ENCODE measurements at places on chromosomes 3 and 15.

DNA sequence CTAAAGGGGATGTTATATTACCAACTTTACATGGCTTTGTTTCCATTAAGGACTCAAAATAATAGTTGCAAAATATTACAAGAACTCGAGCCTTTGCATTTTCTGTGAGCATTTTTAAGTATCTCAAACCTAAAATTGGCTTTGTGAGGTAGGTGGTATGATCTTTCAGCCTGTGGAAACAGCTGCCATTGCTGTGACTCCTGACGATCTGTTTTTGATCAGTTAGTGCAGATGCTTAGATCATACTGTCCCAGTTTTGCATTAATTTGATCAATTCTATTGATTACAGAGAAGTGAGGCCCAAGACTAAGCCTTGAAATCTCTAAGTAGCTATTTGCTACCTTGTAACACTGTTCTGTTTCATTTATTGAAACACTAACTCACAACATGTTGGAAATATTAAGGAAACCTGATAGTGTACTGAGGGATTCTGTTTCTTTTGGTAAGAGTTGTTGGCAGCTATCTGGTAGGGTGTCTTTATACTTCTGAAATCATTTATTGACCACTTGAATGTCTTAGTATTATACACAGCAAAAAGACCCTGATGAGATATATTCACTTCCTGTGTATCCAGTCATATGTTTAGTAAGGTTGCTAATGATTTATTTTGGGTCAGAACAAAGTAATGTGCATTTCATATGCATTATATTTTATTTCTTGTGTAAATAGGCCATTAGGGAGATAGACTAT lies 14.8 kb downstream of the SKIL start:
- DNase-seq, result no peak

DNA sequence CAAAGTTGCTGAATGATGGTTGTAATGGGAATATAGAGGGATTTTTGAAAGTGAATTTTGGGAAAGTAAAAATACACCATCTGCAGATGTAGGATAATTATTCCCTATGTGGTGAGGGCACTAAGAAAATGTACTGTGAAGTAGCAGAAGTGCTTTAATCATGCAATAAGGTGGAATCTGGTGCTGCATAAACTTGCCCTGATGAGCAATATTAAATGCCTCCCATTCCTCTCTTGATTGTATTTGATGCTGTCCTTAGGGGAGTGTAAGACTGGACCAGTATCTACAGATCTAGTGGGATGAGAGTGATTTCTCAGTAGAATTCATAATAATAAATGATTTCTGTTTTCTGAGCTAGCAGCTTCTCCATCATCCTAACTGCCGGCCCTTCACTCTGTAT lies 47.7 kb upstream of the ATP2C1 start:
- DNase-seq, result no peak

GRCh38 chr3:29167180-29167579 lies 113.7 kb upstream of the RBMS3 start:
- DNase-seq, result no peak

GRCh38 chr15:69926721-69927120 lies 171.0 kb downstream of the TLE3 start:
- no peak for DNase-seq

GRCh38 chr3:124428372-124429128 lies 301.7 kb upstream of the UMPS start:
- DNase-seq, result no peak

- no peak for DNase-seq
Measured at GRCh38 chr3:44476963-44477311, 533 bp downstream of the ZNF445 start.

DNA sequence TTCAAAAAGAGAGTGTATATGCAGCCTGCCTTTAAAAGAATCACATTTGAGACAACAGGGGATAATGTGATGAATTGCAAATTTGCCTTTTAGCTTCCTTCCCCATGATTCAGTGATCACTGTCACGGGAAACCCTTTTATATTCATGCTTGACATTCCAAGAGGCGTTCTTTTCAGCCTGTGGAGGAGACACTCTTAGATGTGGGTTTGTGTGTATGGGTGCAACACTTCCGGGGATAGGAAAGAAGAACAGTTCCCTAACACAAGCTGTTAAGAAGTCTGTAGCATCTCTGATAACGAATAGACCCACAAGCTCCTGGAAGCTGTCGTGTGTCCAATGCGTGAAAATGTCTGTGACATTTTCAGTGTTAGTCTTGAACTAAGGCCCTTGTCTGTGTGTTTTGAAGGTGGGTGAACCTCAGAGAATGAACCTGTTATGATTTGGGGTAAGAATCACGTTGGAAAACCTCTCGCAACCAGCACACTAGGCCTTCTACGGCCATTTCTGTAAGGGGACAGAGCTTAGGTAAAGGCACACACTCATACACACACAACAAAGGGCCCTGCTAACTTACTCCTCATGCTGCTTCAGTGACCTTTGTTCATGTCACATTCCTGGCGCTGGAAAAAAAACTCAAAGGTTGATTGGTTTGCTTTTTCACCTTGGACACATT lies 229.2 kb upstream of the ST8SIA2 start:
- DNase-seq, result no peak

DNA sequence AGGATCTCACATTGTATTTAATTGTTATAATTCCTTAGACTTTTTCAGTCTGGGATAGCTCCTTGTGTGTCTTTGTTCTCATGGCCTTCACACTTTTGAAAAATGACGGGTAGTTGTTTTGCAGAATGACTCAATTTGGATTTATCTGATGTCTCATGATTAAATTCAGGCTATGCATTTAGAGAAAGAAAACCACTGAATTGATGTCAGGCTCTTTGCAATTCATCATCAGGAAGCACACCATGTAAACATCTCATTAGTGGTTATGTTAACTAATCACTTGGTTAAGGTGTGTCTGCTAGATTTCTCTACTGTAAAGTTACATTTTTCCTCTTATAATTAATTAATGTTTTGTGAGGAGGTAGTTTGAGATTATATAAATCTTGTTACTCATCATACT lies 8.0 kb upstream of the SLC22A13 start:
- no peak for DNase-seq

DNA sequence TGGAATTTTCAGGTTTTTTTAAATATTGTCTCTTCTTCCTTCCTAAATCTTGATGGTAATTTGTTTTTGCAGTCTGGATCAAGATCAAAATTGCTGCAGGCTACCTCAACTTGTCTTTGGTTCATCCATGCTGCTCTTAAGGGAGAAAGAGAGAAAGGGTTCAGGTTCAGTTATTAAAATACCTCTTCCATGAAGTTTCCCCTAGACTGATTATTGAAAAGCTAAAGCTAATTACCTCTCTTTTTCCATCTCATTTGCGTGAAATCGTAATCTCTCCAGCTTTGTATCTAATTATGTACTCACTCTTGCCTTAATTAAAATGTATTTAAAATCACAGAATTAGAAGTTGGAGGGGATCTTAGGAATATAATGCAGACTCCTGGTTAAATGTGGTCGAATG lies 52.7 kb downstream of the SLC28A2 start:
- DNase-seq, result no peak

- DNase-seq, result no peak
Measured at GRCh38 chr15:91787198-91787597, 66.3 kb upstream of the SLCO3A1 start.
